ENCODE measurements at places on chromosomes 1 and 21.
A peak's percentile ranks its signal among the peaks of the same experiment; 100 is the strongest.

GRCh38 chr1:47637111-47637685 is 199.4 kb downstream of the FOXD2 start:
- DNase-seq, result peak; percentile 45

GRCh38 chr21:36816561-36817130 is 117.7 kb downstream of the SIM2 start:
- no peak for DNase-seq

- DNase-seq, result no peak
Measured at GRCh38 chr21:39095681-39096080, 87.6 kb downstream of the PSMG1 start.

DNA sequence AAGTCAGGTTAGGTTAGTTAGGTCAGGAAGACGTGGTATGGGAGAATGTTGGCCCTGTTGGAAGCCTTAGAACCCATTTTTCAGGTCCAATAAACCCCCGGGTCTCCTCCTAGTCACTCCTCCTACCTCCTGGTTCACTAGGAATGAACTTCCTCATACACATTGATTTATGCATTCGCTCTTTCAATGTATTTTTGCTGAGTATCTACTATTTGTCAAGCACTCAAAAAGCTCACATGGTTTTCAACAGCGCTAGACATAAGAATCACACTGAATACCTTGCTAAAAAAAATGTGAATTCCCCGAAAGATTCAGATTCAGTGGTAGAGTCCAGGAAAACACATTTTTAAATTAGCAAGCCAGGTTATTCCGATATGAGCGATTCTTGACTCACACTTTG is 85.8 kb upstream of the LRRN2 start:
- DNase-seq, result no peak

DNA sequence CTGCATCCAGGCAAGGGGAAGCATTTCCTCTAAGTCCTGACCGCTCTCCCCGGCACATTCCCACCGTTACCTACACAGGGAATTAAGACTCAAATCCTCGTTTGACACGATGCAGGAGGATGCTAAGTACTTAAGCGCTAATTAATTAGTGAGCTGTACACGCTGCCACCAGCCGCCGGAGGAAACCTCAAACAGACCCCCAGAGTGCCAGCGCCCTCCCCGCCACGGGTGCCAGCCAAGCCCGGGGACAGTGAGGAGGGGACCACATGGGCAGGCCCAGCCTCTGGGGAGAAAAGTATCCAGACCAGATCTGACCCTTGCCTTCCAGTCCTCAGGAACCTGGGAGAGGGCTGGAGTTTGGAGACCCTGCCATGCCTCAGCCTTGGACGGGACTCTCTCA is 17.4 kb upstream of the CASZ1 start:
- DNase-seq, result no peak

DNA sequence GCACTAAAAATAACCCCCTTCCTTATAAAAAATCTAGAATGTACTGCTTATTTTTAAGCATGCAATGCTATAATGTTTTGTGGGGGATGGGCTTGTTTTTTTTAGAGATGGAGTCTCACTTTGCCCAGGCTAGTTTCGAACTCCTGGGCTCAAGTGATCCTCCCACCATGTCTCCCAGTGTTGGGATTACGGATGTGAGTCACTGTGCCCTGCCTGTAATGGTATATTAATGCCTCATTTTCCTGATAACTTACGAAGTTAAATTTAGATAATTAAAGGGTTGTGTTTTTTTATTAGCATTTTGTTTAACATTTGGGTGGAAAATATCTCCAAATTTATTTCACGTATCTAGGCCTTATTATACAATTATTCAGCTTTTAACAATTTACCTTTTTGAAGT is 6.5 kb downstream of the RNF11 start:
- DNase-seq, result no peak

- DNase-seq, result no peak
Measured at GRCh38 chr21:27424601-27425000, 457.7 kb upstream of the ADAMTS5 start.

Data from brain microvascular endothelial cell (primary cell).